Esophagus squamous epithelium (tissue), 5 donors: ENCODE measurements at places on chromosomes 3 and 15.

DNA sequence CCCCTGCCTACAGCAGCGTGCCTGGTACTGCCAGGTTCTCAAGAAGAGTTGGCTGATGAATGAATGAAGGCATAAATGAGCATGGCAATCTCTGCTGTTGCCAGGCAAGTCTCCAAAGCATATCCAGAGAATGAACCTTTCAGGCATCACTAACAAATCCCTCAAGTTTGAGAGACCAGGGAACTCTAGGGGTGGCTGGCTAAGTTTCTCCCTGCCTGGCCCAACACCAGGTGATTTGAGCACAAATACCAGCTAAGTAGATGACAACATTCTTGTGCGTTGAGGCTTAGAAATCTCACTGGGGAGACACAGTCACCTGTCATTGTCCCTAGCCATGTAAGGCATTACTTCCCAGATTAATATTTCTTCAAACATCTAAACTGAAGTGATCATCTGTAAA is 81.4 kb upstream of the PTX3 start:
- no peak for DNase-seq

- no peak for DNase-seq
Observed at GRCh38 chr3:55066551-55067047, 138.7 kb upstream of the LRTM1 start.

DNA sequence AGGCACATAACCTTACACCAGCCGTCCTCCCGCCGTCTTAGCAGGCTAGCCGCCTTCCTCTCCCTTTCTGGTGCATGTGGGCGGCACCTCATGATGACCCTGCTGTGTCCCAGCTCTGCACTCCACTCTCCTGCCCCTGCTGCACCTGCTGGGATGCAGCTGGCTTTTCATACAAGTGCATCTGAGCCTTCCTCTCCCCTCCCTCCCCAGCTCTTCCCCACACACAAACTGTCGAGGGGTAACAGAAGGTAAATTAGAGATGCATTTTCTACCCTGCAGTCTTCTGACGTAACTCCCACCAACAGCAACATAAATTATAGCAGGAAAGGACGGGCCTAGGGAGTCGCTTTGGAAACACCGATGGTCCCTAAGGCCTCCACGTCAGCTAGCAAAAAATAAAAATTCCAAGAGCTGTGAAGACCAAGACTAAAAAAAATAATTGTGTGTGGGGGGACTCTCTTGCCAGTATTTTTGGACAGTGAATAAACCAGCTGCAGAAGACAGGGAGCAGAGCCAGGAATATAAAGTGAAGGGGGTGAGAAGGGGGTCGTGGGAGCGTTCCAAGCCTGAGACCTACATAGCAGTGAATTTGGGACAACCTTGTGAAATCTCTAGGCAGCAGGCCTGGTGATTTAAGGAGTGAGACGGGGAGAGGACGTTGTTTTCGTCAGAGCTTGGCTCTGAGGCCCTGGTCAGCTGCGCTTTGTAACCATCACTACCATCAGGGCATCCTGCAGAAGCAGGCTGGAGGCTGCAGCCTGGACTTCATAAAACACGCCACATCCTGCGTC is 216.2 kb downstream of the ADAMTS17 start:
- no peak for DNase-seq

DNA sequence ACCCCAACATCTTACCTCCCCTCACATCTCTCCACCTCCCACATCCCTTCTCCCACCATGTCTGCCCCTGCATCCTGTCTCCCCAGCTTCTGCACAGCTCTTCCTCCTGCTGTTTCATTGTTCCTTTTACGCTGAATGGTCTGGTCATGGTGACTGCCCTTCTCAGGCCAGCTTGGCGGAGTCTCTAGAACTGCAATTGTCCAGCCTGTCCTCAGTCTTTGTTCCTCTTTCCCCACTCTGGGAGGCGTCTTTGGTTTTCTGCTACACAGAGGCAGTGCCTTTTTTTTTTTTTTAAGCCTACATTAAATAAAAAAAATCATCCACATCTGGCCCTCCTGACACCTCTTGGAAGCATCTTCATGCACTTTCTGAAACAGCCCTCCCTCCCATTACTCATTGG is 49.1 kb upstream of the SEC22A start:
- no peak for DNase-seq

DNA sequence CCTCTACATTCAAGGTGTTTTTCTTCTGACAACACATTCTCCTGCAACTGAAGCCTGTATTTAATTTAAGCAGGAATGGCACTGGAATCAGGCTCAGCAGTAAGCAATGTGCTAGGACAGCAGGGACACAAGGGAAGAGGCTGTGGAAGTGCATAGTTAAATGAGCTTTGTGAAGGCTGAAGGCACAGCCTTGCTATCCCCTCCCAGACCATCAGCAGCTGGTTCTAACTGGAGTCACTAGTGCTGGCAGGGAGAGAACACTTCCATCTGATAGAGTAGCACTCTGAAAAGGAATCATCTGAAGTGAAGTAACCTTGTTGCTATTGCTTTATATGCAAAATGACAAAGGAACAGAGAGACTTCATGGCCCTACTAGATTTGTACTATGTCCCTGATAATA is 14.7 kb downstream of the UQCC5 start:
- DNase-seq: no peak

GRCh38 chr3:143672396-143673165 is 175.7 kb downstream of the SLC9A9 start:
- no peak for DNase-seq

DNA sequence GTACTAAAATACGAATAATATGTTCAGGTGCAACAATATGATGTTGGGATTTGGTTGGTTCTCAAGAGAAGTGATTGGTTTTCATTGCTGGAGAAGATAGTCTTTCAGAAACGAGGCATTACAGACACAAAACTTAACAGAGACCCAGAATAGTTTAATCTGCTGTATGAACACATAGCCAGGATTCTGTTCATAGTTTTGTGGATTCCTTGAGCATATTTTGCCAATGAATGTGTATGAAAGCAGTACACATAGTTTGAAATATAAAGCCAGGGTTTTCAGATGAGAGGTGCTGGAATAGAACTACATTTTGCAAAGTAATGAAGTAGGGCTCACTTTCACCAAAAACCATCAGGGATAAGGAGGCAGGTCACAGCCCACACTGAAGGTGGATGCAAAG is 5.7 kb upstream of the MCTP2 start:
- no peak for DNase-seq

- DNase-seq: no peak
Observed at GRCh38 chr3:187288131-187288854, 3.2 kb downstream of the MASP1 start.

DNA sequence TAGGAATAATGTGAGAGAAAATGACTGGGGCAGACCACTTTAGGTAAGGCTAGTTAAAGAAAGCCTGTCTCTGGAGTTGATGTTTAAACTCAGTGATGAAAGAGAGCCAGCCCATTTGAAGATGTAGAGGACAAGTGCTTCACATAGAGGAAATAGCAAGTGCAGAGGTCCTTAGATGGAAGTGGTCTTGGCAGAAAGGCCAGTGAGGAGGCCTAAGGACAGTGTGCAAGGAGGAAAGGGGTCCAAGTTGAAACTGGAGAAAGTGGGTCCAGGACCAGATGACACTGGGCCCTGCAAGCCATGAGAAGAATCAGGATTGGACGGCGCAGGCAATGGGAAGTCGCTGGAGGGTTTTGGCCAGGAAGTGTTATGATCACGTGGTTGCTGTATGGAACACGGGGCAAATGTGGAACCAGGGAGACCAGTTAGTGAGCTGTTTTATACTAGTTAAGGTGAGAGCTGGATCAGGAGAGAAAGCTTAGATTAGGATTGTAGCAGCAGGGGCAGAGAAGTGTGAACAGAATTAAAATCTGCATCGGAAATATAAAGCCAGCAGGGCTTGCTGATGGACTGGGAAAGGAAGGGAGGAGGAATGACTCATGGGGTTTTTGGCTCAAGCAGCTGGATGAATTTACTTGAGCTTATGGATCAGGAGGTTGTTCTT is 48.0 kb upstream of the SCAANT1 start:
- no peak for DNase-seq
